ENCODE measurements at places on chromosomes 16 and 17. TPM values are rescaled to one million over a fixed set of nuclear protein-coding genes. Genes with fewer than 3 reads are reported as not detected.

GRCh38 chr17:83136156-83136555 lies 56.7 kb downstream of the METRNL start:
- no peak for DNase-seq

CA5A gene
- not detected for total RNA-seq

DNA sequence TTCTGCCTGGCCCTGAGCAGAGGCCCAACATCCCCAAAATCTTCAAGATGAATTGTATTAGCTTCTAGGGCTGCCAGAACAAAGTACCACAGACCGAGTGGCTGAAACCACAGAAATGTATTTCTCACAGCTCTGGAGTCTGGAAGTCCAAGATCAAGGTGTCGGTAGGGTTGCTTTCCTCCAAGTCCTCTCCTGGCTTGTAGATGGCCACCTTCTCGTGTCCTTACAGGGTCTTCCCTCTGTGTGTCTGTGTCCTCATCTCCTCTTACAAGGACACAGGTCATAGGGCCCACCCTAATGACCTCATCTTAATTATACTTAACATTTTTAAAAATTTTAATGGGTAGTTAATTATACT lies 215.7 kb downstream of the NTN1 start:
- DNase-seq, result no peak

UNC13D gene
- total RNA-seq, result 1.5 TPM

GRCh38 chr17:40475234-40475908 lies 26.1 kb downstream of the TNS4 start:
- no peak for DNase-seq

ELMO3 gene
- total RNA-seq, result 1.5 TPM

- DNase-seq, result peak; percentile 43
Observed at GRCh38 chr17:53749178-53749577, 73.5 kb upstream of the KIF2B start.

DNA sequence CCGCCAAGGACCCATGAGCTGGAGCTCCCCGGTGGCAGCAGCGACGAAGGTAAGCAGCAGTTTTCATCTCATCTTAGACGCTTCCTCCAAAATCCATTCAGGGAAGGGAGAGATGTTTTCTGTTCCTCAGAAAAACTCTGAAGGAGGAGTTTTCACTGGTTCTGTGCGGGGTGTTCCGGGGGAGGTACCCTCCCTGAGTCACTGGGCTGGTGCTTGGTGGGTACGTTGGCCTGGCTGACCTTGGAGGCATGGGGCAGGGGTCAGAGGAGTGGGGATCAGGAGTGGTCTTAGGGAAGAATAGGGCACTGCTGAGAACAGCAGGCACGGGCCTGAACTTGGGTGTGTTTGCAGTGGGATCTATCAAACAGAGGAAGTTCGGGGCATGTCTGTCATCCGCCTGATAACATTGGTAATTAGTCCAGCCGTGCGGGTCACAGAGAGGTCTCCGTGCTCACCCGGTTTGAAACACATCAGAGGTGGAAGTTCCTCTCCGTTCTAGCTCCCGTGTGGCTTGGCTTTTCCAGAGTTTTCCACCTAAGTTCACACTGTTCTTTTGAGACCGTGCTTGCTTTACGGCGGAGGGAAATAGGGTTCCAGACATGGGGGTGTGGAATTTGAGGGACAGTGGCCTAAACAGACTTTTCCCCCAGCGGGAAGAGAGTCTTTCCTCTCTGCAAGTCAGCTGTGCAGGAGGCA lies 59.6 kb upstream of the CIBAR2 start:
- DNase-seq, result no peak

DNA sequence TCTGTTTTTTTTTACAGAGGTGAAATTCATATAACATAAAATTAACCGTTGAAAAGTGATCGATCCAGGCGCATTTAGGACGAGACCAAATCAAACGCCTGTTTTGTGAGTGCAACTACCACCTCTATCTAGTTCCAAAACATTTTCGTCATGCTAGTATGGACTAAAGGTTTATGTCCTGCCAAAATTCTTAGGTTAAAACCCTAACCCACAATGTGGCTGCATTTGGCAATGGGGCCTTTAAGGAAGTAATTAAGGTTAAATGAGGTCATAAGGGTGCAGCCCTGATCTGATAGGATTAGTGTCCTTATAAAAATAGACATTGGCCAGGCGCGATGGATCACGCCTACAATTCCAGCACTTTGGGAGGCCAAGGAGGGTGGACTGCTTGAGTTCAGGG lies 32.8 kb upstream of the RCVRN start:
- no peak for DNase-seq

DNA sequence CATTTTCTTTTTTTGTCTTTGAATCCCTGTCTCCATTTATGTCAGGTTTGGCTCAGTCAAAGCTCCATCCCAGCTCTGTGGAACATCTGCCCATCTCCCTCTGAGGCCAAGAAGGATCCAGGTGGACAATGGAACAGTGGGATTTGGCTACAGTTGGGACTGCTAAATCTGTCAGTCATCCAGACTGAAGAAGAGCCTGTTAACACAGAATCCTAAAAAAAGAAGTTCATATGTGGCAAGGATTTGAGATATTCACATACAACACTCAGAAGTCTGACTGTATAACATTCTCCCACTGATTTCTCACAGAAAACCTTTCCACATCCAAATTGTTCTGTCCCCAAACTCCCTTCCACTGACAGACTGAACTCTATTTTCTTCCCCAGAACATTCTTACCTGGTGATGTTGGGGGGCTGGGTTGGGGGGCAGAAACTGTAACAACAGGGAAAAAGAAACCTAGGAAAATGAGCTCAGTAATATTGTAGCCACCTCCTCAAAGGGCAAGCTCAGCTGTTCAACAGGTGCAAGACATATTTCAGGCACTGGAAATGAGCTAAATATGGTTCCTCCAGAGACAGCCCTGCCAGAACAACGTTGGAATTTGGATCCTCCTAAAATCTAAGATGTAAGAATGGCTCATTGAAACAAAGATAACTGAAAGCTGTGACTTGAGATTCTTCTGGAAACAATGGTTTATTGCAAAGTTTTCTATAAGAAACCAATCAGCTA lies 301.5 kb upstream of the CDH5 start:
- DNase-seq, result no peak

All from Caki2 (cell line).